ENCODE measurements at places on chromosomes 11 and 22. TPM values are rescaled to one million over a fixed set of nuclear protein-coding genes. Genes with fewer than 3 reads are reported as not detected.

Gene ANGPTL5
- 0.10 TPM for total RNA-seq

Gene GUCY1A2
- under 0.01 TPM for total RNA-seq

Gene CCDC88B
- total RNA-seq = 42.7 TPM

Gene CD6
- 176 TPM for total RNA-seq

Gene MYOD1
- total RNA-seq = not detected

Gene ROBO3
- 6.2 TPM for total RNA-seq

Gene UPK3A
- 0.94 TPM for total RNA-seq

Gene LAYN
- 0.42 TPM for total RNA-seq

Gene TRIM66
- total RNA-seq = 5.6 TPM

Gene CHST1
- total RNA-seq = not detected

Gene RPLP2
- 653 TPM for total RNA-seq

Gene UBQLNL
- 0.52 TPM for total RNA-seq

Gene GALNT18
- 0.21 TPM for total RNA-seq

Gene OR8G1
- under 0.01 TPM for total RNA-seq

Gene MMP27
- not detected for total RNA-seq

Gene RIMBP3C
- total RNA-seq = 0.10 TPM

Gene MUC5AC
- under 0.01 TPM for total RNA-seq

Gene LMO1
- not detected for total RNA-seq

Gene LUZP2
- not detected for total RNA-seq

Gene FAM111A
- total RNA-seq = 29.4 TPM

Gene LPXN
- 50.8 TPM for total RNA-seq

Gene MLC1
- 2.8 TPM for total RNA-seq

Gene DLG2
- total RNA-seq = 1.6 TPM

Gene PCF11
- total RNA-seq = 167 TPM

Gene CSKMT
- 58.0 TPM for total RNA-seq

Gene MMP8
- 0.10 TPM for total RNA-seq

Gene OR5D13
- total RNA-seq = not detected

Gene FOLR3
- total RNA-seq = 1.3 TPM

Gene ACTN3
- not detected for total RNA-seq

Gene MPPED2
- total RNA-seq = 0.21 TPM

Gene OVCH2
- total RNA-seq = not detected

Gene SLC5A4
- total RNA-seq = not detected

Gene KCNK4
- total RNA-seq = not detected

Gene ANO1
- total RNA-seq = not detected

Gene TXNRD2
- 11.3 TPM for total RNA-seq

Gene TECTA
- 0.10 TPM for total RNA-seq

Gene KRTAP5-10
- not detected for total RNA-seq

Gene PARVB
- total RNA-seq = 23.3 TPM

Gene GGTLC3
- total RNA-seq = not detected

Gene DERL3
- 1.7 TPM for total RNA-seq

Gene SLC5A1
- not detected for total RNA-seq

Gene C11orf42
- not detected for total RNA-seq

Gene SYT9
- 0.10 TPM for total RNA-seq

Gene OR10D3
- not detected for total RNA-seq

Gene MS4A1
- 145 TPM for total RNA-seq

Gene MAP6
- not detected for total RNA-seq

Gene MAPK8IP1
- total RNA-seq = 1.5 TPM

Gene FDXACB1
- total RNA-seq = 2.0 TPM

Gene NXPE1
- total RNA-seq = not detected
